ENCODE measurements at places on chromosomes 12 and 14.

DNA sequence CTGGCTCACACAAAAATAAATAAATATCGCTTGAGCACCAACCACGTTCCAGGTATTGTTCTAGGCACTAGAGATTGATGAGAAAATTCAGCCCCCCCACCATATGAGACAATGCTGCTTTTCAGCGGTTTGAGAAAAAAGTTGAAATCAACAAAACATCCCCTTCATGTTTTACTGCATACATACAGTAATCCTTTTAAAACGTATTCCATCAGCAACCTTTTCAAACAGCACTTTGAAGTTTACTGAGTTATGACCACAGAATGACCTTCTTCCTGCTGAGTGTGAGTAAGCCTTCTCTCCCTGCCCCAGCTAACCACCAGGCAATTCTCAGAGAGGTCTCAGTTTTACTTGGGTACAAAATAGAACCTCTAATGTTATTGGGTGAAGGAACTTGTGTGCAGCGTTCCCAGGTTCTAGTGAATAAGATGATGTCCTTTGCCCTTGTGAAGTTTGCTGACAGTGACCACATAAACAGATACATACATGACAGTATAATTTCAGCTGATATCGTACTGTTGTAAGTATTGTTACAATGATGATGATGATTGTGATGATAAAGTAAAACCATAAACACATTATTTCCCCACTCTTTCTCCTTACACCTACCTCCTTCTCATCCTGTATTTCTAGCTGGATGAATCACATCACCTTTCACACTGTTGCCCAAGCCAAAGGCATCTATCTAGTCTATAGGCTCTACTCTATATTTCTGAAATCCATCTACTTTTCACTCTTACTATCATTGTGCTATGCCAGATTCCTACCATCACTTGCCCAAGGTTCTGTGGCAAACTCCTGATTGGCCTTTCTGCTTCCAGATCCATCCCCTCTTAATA, 124.4 kb upstream of the KRR1 start:
- no peak for DNase-seq

DNA sequence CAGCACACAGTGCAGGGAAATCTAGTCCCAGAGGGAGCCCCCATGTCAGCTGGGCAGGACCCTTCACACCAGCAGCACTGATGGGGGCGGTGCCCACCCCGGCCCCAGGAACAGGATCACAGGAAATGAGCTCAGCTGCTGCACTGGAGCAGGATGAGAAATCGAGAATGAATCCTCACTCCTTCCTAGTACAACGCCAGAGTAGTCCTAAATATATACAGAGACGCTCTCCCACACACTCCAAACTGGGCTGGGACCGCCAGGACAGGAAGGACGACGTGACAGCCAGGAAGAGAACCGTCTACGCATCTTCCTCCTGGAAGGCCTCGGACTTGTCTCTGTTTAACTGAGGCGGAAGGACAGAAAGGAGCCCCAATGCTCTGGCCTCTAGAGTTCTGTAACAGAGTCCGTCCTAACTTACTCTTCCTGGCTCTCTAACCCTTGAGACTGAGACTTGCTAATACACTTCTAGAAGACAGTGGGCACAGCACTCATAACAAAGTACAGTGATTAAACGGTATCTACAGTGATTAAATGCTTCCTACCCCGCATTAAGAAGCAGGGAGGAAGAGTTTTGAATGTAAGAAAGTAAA, 33.4 kb downstream of the CDC42BPB start:
- no peak for DNase-seq

- no peak for DNase-seq
Measured at GRCh38 chr12:24759155-24759554, 189.7 kb downstream of the BCAT1 start.

DNA sequence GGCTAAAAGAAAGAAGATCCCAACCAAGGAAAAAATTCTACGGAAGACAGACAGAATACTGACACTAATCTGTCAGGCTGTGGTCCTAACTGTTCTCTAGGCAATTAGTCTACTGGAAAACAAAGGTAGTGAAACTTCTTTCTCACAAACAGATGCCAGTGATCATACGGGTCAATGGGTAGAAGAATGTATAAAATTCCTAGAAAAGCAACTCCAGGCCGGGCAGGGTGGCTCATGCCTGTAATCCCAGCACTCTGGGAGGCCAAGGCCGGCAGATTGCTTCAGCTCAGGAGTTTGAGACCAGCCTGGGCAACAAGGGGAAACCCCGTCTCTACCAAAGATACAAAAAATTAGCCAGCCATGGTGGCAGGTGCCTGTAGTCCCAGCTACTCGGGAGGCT, 64.8 kb downstream of the HECTD4 start:
- DNase-seq: no peak

GRCh38 chr12:54759751-54760150, 94.6 kb upstream of the MUCL1 start:
- DNase-seq: no peak

- no peak for DNase-seq
Measured at GRCh38 chr12:93199831-93200236, 177.9 kb upstream of the NUDT4 start.

DNA sequence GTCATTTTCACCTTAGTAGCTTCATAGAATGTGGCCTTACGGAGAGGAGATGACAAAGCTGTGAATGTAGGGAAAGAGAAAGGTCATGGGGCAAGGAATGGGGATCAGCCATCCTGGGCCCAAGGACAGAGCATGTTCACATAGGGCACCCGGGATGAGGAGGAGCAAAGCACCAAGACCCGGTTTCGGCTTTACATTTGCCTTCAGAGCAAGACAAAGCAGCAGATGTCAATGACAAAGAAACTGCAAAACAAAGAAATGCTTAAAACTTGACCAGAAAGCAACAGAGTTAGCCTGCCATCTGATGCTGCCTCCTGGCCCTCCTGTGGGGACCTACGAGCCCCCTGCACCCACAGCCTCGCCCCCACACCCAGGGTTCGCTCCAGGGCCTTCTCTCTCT, 249.2 kb downstream of the SLC41A2 start:
- DNase-seq: no peak

All from cerebellum (tissue), 4 donors.